ENCODE measurements at places on chromosomes 2 and 18.
A peak's percentile ranks its signal among the peaks of the same experiment; 100 is the strongest.

GRCh38 chr2:76157531-76157930, 446.8 kb upstream of the GCFC2 start:
- no peak for DNase-seq

DNA sequence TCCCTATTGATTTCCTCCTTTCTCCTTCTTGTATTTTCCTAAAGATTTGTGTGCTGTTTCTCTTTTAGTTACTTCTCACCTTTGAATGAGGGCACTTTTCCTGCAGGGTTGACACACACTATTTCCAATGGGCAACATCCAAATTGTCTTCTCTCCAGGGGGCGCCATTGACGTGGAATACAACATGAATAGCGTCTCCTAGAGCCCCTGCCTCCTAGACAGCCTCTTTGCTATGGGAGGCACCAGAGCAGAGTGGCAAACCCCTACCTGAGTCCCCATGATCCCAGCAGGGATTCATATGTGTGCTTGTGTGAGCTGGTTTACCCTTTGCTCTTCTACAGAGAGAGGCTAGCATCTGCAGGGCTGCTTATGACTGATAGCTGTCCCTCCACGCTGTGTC, 61.3 kb upstream of the ITSN2 start:
- peak; percentile 69 for DNase-seq

DNA sequence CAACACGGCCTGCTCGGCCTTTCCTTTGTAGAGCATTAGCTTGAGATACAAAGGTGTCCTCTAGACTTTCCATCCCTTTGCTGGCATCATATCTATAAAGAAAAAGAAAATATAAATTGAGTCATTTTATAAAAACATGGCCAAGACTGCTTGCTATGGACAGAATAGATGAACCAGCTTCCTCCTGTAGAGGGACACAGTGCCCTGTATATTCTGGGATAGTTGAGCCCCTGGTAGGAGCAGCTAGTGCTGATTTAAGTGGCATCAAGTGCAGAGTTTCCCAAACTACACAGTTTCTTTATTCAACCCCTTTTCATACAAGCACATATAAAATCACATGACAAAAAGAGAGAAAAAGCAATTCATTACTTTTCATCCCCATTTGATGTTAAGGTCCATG, 47.9 kb downstream of the GEMIN6 start:
- no peak for DNase-seq

GRCh38 chr2:212646698-212647366, 108.2 kb upstream of the ERBB4 start:
- no peak for DNase-seq

DNA sequence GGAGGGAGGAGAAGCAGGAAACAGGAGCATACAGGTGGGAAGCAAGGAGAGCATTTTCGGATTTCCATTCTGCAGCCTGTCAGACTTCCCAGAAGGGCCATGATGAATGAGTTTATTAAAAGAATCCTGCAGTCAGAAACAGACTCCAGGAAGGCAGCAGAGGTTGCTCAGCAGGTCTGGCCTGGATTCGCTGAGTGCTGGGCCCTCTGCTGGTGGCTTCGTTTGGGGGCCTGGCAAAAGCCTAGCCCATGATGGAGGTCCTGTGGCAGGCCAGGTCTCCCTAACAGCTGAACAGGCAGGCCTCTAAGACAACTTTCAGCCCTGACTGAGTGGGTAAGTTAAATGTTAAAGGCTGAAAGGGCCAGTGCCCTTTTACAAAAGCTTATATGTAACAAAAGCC, 108.2 kb upstream of the CAPN13 start:
- peak; percentile 60 for DNase-seq

- no peak for DNase-seq
Measured at GRCh38 chr2:74877376-74877775, 43.4 kb downstream of the HK2 start.

- DNase-seq, result no peak
Measured at GRCh38 chr2:218998414-218999002, 5.3 kb upstream of the CRYBA2 start.

- no peak for DNase-seq
Measured at GRCh38 chr2:148967578-148967977, 70.9 kb upstream of the LYPD6B start.

- no peak for DNase-seq
Measured at GRCh38 chr18:23421277-23421676, 31.8 kb upstream of the RIOK3 start.

- no peak for DNase-seq
Measured at GRCh38 chr2:233803292-233803911, 25.3 kb downstream of the MROH2A start.

DNA sequence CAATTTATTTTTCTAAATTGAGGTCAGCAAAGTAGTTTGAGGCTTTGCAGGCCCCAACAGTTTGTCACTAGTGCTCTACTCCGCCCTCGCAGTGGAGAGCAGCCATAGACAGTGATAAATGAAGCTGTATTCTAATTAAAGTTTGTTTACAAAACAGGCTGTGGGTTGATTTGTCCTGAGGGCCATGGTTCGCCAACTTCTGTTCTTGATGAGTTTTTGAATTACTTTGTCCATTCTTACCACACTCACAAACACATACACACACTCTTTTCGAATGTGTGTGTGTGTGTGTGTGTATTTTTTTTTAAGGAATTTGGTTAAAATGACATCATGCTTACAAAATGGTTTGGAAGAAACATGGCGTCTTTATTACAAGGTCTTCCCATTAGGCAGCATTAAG, 68.6 kb downstream of the MTCL1 start:
- DNase-seq, result no peak

DNA sequence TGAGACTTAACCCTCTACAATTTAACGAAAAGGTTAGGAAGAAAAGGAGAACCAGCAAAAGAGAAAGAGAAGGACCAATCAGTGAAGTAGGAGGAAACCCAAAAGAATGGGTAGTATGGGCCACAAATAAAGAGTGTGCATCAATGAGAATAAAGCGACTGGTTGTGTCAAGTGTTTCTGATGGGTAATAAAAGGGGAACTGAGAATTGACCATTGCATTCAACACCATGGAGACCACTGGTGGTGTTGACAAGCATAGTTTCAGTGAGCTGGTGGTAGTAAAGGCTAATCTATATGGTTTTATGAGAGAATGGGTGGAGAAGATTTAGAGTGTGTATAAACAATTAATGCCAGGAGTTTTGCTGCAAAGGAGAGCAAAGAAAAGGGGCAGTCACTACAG, 75.4 kb downstream of the CSRNP3 start:
- DNase-seq, result no peak

DNA sequence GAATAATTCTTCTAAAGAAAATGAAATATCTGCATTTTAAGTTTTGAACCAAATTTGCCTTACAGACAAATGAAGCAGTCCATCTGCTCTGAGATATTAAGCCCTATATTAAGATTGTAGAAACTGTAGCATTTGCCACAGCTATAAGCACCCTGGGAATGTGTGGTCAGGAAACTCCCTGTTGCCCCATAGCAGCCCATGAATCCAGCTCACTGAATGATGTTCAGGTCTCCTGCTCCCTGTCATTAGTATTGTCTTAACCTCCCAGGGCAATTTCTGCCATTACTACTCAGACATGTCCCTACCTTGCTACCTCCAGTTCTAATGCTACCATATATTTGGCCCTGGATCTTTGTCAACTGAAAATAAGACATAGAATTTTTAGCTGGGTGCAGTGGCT, 41.1 kb downstream of the CDK15 start:
- no peak for DNase-seq
